ENCODE measurements at places on chromosomes 7 and 10. TPM values are rescaled to one million over a fixed set of nuclear protein-coding genes. Genes with fewer than 3 reads are reported as not detected.

DNA sequence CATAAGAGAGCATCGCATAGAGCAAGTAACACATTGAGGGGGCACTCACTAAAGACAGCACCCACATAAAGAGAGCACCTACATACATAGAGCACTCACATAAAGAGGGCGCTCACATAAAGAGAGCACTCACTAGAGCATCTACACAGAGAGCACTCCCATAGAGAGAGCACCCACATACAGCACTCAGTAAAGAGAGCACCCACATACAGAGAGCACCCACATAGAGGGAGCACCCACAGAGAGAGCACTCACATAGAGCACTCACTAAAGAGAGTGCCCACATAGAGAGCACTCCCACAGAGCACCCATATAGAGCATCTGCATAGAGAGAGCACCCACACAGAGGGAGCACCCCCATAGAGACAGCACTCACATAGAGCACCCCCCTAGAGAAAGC, 47.8 kb downstream of the INSIG1 start:
- DNase-seq = no peak
- no peak overlapping the region for H3K4me3 ChIP-seq
- H3K27me3 ChIP-seq = peaks cover 7% of the 10 kb centered on the region
- no peaks in the 10 kb centered on the region for H3K36me3 ChIP-seq
- peaks cover 4% of the 10 kb centered on the region for H3K4me1 ChIP-seq
- H3K27ac ChIP-seq = no peak overlapping the region

GRCh38 chr10:93994438-93994801, 689 bp downstream of the PLCE1 start:
- H3K27ac ChIP-seq = no peak overlapping the region
- no peaks in the 10 kb centered on the region for H3K27me3 ChIP-seq
- peak overlapping the region; percentile 74 for H3K4me3 ChIP-seq
- H3K36me3 ChIP-seq = peaks cover 5% of the 10 kb centered on the region
- no peak for DNase-seq

GRCh38 chr7:24630596-24630995, 57.3 kb downstream of the PALS2 start:
- H3K4me1 ChIP-seq = no peaks in the 10 kb centered on the region
- peaks cover 7% of the 10 kb centered on the region for H3K36me3 ChIP-seq
- no peak overlapping the region for H3K4me3 ChIP-seq
- H3K27ac ChIP-seq = no peak overlapping the region
- DNase-seq = no peak

GRCh38 chr7:100763556-100764140, 30.3 kb downstream of the ZAN start:
- H3K4me3 ChIP-seq = no peak overlapping the region
- H3K27me3 ChIP-seq = peaks cover 11% of the 10 kb centered on the region
- no peaks in the 10 kb centered on the region for H3K36me3 ChIP-seq
- DNase-seq = no peak
- peaks cover 2% of the 10 kb centered on the region for H3K4me1 ChIP-seq

- peaks cover 5% of the 10 kb centered on the region for H3K36me3 ChIP-seq
- no peaks in the 10 kb centered on the region for H3K4me1 ChIP-seq
- no peak for DNase-seq
- H3K27me3 ChIP-seq = peaks cover 2% of the 10 kb centered on the region
- H3K27ac ChIP-seq = no peak overlapping the region
Observed at GRCh38 chr10:62348029-62348428, 26.1 kb upstream of the ZNF365 start.

- no peaks in the 10 kb centered on the region for H3K36me3 ChIP-seq
- peaks cover 30% of the 10 kb centered on the region for H3K4me1 ChIP-seq
- no peak overlapping the region for H3K27ac ChIP-seq
Observed at GRCh38 chr10:110789604-110790433, 81.9 kb upstream of the PDCD4 start.

DNA sequence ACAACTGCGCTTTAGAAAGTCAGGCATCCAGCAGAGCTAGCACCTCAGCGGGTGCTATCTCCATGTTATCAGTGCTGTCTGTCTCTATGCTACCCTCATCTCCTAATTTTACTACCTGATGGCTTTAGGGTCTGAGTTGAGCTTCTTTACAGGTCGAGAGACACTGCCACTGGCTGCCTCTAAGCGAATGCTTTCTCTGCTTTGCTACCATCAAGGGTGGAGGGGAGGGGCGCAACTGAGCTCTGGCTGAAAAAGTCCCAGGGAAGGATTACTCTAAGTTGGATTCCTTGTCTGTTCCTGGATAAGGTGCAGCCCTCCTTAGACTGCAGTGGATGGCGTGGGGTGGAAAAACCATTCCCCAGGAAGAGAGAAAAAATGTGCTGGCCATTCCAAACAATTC, 105.7 kb downstream of the CDK14 start:
- no peak overlapping the region for H3K4me3 ChIP-seq
- H3K27me3 ChIP-seq = no peaks in the 10 kb centered on the region
- DNase-seq = no peak

GRCh38 chr10:127790066-127790624, 53.2 kb downstream of the FOXI2 start:
- H3K4me3 ChIP-seq = no peak overlapping the region
- no peak overlapping the region for H3K27ac ChIP-seq
- no peaks in the 10 kb centered on the region for H3K36me3 ChIP-seq
- DNase-seq = no peak
- no peaks in the 10 kb centered on the region for H3K4me1 ChIP-seq

- peaks cover 2% of the 10 kb centered on the region for H3K4me1 ChIP-seq
- H3K36me3 ChIP-seq = no peaks in the 10 kb centered on the region
- no peaks in the 10 kb centered on the region for H3K27me3 ChIP-seq
- no peak overlapping the region for H3K4me3 ChIP-seq
- no peak for DNase-seq
- no peak overlapping the region for H3K27ac ChIP-seq
Observed at GRCh38 chr10:32171204-32171603, 115.0 kb upstream of the KIF5B start.

DNA sequence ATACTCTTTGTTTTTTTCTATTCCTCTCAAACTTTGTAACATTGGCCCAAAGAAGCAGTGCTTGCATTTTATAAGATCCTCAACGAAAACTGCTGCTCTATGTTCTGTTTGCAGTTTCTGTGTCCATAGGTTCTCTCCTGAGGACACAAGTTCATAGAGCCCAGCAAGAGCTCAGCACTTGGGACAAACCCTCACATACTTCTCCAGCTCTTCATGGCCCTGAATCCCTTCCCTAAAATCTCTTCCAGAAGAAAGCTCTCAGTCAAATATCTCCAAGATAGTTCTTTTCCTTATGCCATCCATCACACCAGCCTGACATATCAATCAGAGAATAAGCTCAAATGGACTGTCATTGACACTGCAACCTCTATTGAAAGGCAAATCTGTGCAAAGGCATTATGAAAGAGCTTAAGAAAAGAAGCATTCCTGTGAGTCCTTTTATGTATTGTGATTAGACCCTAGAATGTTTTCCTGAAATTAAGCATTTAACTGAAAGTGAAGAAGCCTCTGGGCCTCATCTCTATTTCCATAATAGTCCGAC, 405.5 kb downstream of the ANKRD7 start:
- no peaks in the 10 kb centered on the region for H3K36me3 ChIP-seq
- DNase-seq = no peak
- H3K27me3 ChIP-seq = peaks cover 2% of the 10 kb centered on the region
- no peak overlapping the region for H3K27ac ChIP-seq
- no peaks in the 10 kb centered on the region for H3K4me1 ChIP-seq

- peaks cover 40% of the 10 kb centered on the region for H3K27me3 ChIP-seq
- H3K36me3 ChIP-seq = no peaks in the 10 kb centered on the region
- no peak overlapping the region for H3K27ac ChIP-seq
- no peak overlapping the region for H3K4me3 ChIP-seq
- H3K4me1 ChIP-seq = no peaks in the 10 kb centered on the region
Observed at GRCh38 chr7:35565927-35566326, 129.0 kb downstream of the HERPUD2 start.

- H3K4me1 ChIP-seq = peaks cover under 1% of the 10 kb centered on the region
- no peak overlapping the region for H3K27ac ChIP-seq
- no peaks in the 10 kb centered on the region for H3K36me3 ChIP-seq
- H3K27me3 ChIP-seq = peaks cover 44% of the 10 kb centered on the region
Observed at GRCh38 chr7:139949629-139950028, 113.1 kb downstream of the PARP12 start.

DNA sequence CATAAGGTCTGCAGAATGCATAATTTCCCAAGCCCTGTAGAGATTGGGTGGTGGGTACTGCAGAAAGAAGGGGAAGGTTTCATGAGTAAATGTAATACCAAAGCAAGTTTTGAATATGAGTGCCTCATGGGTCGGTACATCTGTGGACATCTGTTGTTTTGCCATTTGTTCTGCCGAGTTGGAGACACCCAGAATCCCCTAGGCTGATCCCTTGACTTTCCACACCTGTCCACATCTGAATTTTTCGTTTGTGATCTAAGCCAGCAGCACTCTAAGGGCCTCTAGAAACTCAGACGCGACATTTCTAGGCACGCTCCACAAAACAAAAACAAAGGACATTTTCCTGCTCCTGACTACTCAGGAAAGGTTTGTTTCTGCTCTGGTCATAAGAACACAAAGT, 11.7 kb upstream of the SLF2 start:
- H3K27ac ChIP-seq = no peak overlapping the region
- no peaks in the 10 kb centered on the region for H3K36me3 ChIP-seq
- DNase-seq = peak; percentile 40
- H3K27me3 ChIP-seq = peaks cover 25% of the 10 kb centered on the region
- peaks cover 5% of the 10 kb centered on the region for H3K4me1 ChIP-seq
- H3K4me3 ChIP-seq = no peak overlapping the region

DNA sequence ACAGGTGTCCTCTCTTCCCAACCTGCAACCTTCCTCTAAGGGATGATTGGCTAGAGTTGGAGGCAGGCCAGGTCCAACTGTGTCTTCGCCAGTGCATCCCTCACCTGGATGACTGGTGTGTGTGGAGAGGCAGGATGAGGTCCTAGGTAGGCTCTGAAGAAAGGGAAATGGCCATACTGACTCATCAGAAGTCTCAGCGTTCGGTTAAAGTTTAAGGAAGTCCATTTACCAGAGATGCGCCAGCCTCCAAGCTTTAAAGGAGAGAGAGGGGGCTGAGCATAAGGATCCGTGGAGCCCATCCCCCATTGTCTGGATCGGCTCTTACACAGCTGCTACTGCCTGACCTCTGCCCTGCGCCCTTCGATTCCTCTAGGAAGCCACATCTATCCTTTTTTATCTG, 4.4 kb downstream of the KEL start:
- no peaks in the 10 kb centered on the region for H3K27me3 ChIP-seq
- H3K36me3 ChIP-seq = no peaks in the 10 kb centered on the region
- H3K4me3 ChIP-seq = no peak overlapping the region
- no peak overlapping the region for H3K27ac ChIP-seq

Gene NME8
- not detected for total RNA-seq

Gene PRKCQ
- not detected for total RNA-seq

Gene PRRT4
- 0.54 TPM for total RNA-seq

Gene MSMB
- total RNA-seq = not detected

Gene UCN3
- total RNA-seq = not detected

Gene TBC1D12
- 19.4 TPM for total RNA-seq
